Femur (tissue), 1 donor: ENCODE measurements at places on chromosomes 7 and 10.

- no peak for DNase-seq
Observed at GRCh38 chr7:82339958-82340357, 103.6 kb downstream of the CACNA2D1 start.

- DNase-seq: no peak
Observed at GRCh38 chr7:127404286-127405072, 12.0 kb upstream of the ZNF800 start.

- peak; percentile 64 for DNase-seq
Observed at GRCh38 chr10:69757553-69758309, 44.0 kb upstream of the COL13A1 start.

DNA sequence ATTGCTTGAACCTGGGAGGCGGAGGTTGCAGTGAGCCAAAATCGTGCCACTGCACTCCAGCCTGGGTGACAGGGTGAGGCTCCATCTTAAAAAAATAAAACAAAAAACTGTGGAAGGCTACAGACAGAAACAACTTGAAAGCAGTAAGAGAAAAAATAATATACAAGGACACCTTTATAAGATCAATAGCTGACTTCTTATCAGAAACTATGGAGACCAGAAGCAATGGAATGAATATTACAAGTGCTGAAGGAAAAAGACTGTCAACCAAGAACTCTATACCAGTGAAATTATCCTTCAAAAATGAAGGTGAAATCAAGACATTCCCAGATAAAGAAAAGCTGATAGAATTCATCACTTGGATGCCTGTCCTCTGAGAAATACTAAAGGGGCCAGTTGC is 49.0 kb downstream of the RBAK start:
- no peak for DNase-seq

DNA sequence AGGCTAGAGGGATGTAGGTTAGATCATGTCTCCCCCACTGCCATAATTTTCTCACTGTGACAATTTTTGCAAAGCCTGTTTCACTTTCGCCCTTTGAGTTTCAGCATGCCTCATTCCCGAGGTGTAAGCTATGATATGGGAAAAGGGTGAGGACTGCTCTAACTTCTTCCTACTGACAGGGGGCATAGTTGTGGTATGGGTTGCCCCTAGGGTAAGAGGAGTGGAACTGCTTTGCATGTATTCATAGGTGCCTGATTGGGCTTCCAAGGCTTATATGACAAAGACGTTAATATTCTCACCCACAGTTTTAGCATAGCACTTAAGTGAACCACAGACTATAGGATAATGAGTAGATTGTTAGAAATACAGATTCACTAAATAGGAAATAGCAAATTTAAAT is 148.7 kb downstream of the BBS9 start:
- no peak for DNase-seq

GRCh38 chr7:1096156-1097119 is 8.5 kb downstream of the GPER1 start:
- no peak for DNase-seq
